CD8-positive, alpha-beta memory T cell (primary cell): ENCODE measurements at places on chromosomes 13 and 19.

DNA sequence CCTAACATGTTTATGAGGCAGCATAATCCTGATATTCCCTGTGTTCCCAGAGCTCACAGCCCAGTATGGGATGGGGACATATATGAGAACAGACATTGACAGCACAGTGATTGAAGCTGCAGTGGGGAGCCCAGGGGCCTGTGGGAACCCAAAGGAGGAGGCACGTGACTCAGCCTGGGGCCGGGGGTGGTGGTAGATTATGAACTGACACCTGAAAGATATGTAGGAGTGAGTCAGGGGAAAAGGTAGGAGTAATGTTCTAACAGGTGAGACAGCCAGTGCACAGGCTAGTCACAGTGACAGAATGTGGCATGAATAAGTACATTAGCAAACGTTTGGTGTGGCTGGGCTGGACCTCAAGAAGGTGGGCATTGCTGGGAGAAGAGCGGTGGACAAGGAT, 29.0 kb downstream of the CKM start:
- DNase-seq: no peak

DNA sequence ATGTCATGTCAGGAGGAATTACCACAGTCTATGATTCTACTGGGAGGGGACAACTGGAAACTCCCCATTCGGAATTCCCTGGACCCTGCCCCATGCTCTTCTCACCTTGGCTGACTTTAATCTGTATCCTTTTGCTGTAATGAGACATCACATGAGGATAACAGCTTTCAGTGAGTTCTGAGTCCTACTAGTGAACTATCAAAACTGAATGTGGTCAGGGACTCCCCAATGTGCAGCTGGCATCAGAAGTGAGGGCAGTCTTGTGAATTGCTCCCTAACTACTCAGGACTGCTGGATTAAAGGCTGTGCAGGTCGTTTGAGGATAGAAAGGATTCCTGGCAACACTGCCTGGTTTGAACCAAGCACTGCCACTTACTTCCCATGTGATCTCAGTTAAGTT, 15.2 kb downstream of the SIGLEC7 start:
- DNase-seq: no peak

DNA sequence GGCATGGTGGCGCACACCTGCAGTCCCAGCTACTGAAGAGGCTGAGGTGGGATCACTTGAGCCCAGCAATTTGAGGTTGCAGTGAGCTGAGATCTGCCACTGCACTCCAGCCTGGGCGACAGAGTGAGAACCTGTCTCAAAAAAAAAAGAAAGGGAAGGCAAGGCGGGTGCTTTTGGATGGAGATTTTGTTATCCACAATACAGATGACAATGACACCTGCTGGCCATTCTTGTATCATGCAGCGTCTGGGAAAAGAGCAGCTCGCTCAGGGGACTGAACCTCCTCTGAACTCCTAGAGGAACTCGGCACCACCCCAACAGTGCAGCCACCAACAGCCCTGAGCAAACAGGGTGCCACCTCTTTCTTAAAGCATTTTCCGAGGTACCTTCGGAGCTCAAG, 22.8 kb downstream of the HAUS8 start:
- no peak for DNase-seq

DNA sequence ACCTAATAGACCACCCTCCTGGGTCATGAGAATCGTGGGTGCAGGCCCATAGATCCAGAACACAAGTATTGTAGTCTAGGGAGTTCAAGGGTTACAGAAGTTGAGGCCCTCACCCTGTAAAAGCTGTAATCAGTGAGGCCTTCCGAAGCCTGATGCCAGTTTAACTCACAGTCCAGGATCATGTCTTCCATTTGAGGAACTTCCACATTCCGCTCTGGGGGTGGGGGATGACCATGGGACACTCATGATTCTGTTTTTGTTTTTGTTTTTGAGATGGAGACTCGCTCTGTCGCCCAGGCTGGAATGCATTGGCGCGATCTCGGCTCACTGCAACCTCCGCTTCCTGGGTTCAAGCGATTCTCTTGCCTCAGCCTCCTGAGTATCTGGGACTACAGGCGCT, 1.7 kb upstream of the RASIP1 start:
- no peak for DNase-seq

DNA sequence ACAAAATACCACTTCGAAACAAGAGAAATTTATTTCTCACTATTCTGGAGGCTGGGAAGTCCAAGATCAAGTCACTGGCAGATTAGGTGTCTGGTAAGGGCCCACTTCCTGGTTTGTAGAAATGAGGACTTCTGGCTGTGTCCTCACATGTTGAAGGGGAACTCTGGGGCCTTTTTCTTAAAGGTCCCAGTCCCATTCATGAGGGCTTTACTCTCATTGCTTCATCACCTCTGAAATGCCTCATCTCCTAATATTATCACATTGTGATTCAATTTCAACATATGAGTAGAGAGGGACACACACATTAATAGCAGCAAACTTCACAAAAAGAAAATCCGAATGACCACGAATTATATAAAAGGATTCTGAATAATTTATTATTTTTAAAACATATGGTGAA, 21.6 kb upstream of the SIGLEC14 start:
- no peak for DNase-seq

GRCh38 chr19:31340042-31341025, 8.9 kb downstream of the TSHZ3 start:
- peak; percentile 63 for DNase-seq

DNA sequence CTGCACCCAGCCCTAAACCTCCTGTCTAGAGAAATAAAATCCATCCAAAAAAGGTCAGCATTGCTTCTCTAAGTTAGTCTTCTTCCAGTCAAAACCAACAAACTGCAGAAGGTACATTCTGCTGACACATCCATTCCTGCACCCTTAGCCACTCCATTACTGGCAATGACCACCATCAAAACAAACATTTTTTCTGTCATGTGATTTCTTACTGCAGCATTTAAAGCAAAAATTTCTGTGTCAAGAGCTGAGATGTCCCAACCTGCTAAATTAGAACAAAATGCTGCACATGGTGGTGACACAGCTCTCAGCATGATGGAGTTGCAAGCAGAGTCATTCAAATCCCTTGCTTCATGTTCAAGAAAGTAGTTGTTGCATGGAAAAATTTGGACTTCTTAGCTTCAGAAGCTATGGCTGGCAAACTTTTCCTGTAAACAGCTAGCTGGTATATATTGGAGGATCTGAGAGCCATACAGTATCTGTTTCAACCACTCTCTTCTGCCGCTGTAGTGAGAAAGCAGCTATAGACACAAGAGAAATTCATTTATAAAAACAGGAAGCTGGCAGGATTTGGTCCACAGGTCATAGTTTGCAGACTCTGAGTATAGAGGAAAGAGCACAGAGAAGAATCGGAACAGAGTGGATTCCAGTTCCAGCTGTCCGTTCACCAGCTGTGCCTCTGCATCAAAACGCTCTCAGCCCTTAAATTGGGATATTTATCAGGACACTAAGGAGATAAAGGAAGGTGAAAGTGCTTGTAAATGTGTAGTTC, 17.4 kb downstream of the RUBCNL start:
- DNase-seq: no peak

GRCh38 chr19:50269653-50270052, 59.5 kb downstream of the KCNC3 start:
- no peak for DNase-seq

GRCh38 chr13:26475176-26476110, 82.0 kb upstream of the WASF3 start:
- DNase-seq: no peak

GRCh38 chr19:17751103-17751911, at the start of gene FCHO1:
FCHO1 (plus strand) TSS chr19:17751477; CDS start chr19:17755165, 3,688 bp downstream.
- peak; percentile 85 for DNase-seq

DNA sequence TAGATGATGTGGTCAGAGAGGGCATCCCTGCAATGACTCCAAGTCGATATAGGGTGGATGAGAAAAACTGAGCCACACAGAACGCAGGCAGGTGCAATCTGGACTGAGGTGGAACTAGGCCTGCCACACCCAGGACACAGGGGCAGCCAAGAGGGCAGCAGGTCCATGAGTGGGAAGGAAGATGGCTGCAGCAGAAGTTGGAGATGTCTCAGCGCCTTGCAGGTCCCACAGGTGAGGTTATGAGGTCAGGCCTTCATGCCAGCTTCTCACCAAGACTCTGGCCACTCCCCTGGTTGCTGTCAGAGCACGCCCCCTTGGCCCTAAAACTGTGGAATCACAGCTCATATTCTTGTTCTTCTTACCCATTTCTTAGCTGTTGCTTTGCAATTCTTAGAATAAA, 147.7 kb upstream of the VSTM2B start:
- no peak for DNase-seq
